IMR-90 (cell line): ENCODE measurements at places on chromosomes 13 and 19. TPM values are rescaled to one million over a fixed set of nuclear protein-coding genes. Genes with fewer than 3 reads are reported as not detected.

The NAT14 gene
- 40.9 and 41.2 TPM in 2 replicates for polyA plus RNA-seq

The PCDH20 gene
- not detected in 2 replicates for polyA plus RNA-seq

The ZSCAN1 gene
- polyA plus RNA-seq, result 0.14 TPM in 1 of 2 replicates, not detected in the other

The UCHL3 gene
- polyA plus RNA-seq, result 65.0 and 68.3 TPM in 2 replicates

The ZNF540 gene
- polyA plus RNA-seq, result 0.03 and 0.34 TPM in 2 replicates

The ZNF737 gene
- 1.1 and 2.0 TPM in 2 replicates for polyA plus RNA-seq

The PRX gene
- polyA plus RNA-seq, result 1.7 and 1.8 TPM in 2 replicates

The C19orf44 gene
- polyA plus RNA-seq, result 3.8 and 4.1 TPM in 2 replicates

The BEST2 gene
- polyA plus RNA-seq, result not detected in 2 replicates

The NPAS1 gene
- polyA plus RNA-seq, result 5.7 and 7.4 TPM in 2 replicates

The CEACAM4 gene
- polyA plus RNA-seq, result not detected in 2 replicates

The FAM83E gene
- polyA plus RNA-seq, result 0.05 and 0.17 TPM in 2 replicates

The GPR12 gene
- not detected in 2 replicates for polyA plus RNA-seq

The SIGLEC5 gene
- not detected in 2 replicates for polyA plus RNA-seq

The ZSWIM9 gene
- polyA plus RNA-seq, result 2.2 and 3.4 TPM in 2 replicates

The ZNF548 gene
- 6.9 and 7.5 TPM in 2 replicates for polyA plus RNA-seq

The MAMSTR gene
- 1.9 and 2.7 TPM in 2 replicates for polyA plus RNA-seq

The CRX gene
- not detected in 2 replicates for polyA plus RNA-seq

The FCER2 gene
- polyA plus RNA-seq, result not detected in 2 replicates

The SLC15A1 gene
- not detected in 2 replicates for polyA plus RNA-seq

The GPC6 gene
- polyA plus RNA-seq, result 14.3 and 14.9 TPM in 2 replicates
